Dorsolateral prefrontal cortex (tissue), 122 donors: ENCODE measurements at places on chromosomes 1 and 21.
A peak's percentile ranks its signal among the peaks of the same experiment; 100 is the strongest.

- DNase-seq = no peak
Measured at GRCh38 chr1:51651552-51651942, 34.7 kb downstream of the OSBPL9 start.

- DNase-seq = peak; percentile 82
Measured at GRCh38 chr1:20151906-20152598, 12.9 kb downstream of the PLA2G2F start.

GRCh38 chr1:167447521-167448136 is 70.7 kb downstream of the CD247 start:
- DNase-seq = no peak

GRCh38 chr1:84598418-84598817 is 24.2 kb upstream of the CTBS start:
- DNase-seq = no peak

DNA sequence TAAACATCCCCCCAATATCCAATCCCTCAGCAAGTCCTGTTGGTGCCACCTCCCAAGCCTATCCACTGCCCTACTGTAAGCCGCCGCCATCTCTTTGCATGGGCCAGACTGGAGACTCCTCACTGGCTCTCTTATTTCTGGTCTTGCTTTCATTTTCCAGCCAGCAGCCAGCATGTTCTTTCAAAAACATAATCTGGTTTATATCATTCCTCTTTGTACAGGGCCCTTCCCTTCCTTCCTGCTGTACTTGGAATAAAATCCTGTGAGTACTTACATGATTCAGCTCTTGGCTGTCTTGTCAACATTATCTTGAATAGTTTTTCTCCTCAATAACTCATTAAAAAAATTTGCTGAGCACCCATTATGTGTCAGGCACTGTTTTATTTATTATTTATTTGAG is 28.2 kb downstream of the TLR5 start:
- no peak for DNase-seq

DNA sequence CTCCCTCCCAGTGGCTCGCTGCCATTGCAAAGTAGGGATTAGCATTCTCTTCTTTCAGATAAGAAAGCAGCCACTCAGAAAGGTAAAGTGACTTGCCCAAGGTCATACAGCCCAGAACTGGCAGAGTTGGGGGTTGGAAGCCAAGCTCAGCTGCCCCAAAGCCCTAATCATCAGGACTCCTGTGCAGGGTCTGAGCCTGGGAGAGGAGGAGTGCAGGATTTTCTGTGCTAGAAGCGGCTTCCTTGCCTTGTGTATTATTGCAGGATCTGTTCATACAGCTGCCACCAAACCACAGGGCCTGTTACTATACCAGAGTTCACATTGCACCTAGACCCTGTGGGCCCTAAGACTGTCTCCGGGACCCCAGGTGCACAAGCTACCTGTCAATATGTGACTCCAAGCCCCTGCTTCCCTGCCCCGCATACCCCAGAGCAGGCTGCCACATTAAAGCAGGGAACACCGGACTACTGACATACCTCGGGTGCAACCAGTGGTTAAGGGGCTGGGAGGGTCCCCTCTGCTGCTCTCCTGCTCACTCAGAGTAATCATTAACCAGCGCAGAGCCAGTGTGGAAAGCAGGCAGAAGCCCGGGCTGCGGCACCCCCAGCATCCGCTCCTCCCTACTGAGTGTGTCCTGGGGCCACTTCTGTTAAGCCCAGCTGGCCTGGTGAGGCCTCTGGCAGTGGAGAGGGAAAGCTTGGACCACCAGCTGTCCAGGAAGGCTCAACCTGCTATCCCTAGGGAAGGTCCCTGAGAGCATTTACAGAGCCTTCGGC is 15.8 kb downstream of the HSPG2 start:
- DNase-seq = no peak

GRCh38 chr1:107740579-107740978 is 224.4 kb downstream of the VAV3 start:
- no peak for DNase-seq

- peak; percentile 45 for DNase-seq
Measured at GRCh38 chr1:40774266-40774998, 9.2 kb upstream of the KCNQ4 start.

GRCh38 chr1:116906812-116907211 is 2.9 kb upstream of the PTGFRN start:
- no peak for DNase-seq

- DNase-seq = no peak
Measured at GRCh38 chr1:201683397-201683796, 144.5 kb downstream of the NAV1 start.

- peak; percentile 80 for DNase-seq
Measured at GRCh38 chr1:32361674-32362473, 411 bp downstream of the FAM229A start.

DNA sequence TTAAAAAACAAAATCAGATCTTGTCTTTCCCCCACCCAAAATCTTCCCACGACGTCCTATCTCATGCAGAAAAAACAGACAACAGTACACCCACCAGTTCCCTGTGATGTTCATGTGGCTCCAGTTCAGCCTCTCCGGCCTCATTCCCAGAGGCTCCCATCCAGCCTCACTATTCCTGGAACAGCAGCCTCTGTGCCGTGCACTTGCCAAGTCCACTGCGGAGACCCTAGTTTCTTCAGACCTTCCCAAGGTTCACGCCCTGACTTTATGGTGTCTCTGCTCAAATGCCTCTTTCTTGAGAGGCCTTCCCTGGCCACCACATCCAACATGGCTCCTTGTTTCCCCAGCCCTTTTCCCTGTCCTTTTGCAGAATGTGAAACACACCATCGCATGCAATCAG is 106.3 kb upstream of the BACE2 start:
- no peak for DNase-seq

GRCh38 chr1:14440166-14440565 is 158.3 kb upstream of the KAZN start:
- DNase-seq = no peak

DNA sequence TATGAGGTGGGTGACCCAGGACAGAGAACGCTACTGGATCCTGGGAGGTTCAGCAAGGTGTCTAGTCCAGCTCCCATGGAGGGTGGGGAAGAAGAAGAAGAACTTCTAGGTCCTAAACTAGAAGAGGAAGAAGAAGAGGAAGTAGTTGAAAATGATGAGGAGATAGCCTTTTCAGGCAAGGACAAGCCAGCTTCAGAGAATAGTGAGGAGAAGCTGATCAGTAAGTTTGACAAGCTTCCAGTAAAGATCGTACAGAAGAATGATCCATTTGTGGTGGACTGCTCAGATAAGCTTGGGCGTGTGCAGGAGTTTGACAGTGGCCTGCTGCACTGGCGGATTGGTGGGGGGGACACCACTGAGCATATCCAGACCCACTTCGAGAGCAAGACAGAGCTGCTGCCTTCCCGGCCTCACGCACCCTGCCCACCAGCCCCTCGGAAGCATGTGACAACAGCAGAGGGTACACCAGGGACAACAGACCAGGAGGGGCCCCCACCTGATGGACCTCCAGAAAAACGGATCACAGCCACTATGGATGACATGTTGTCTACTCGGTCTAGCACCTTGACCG is 8.6 kb upstream of the PIGV start:
- DNase-seq = no peak

DNA sequence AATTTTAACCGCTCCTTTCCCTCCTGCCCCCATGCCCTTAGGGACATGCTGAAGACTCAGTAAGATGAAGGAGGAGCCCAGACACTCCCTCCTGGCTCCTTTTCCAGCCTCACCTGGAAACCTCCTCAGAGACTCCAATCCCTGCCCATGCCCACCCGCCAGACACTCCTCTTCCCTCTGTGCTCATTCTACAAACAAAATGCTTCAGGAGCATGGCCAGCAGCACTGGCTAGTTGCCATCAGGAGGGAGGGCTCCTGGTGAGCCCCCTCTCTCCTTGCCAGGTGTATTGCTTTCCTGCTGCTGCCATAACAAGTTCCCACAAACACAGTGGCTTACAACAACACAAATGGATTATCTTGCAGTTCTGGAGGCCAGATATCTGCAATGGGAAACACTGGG is 126.1 kb downstream of the PSMG1 start:
- no peak for DNase-seq

DNA sequence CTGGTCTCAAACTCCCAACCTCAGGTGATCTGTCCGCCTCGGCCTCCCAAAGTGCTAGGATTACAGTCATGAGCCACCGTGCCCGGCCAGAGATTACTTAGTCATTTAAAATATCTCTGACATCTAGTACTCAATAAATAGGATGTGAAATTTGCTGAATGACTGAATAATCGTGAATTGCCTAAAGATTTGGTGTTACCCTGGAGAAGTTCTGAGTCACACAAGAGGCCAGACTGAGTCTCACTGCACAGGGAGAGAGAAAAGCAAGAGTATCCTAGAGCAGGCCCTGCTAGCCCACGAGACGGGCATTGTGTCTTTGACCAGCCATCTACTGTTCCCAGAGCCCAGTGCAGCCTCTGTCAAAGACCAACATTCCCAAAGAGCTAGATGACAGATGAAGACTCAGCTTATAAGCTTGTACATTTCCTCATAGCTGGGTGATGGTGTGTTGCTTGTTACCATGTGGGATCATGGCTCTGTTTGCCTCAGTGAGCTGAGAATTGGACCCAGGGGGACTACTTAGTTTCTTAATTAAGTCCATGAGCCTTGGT is 5.6 kb upstream of the EIF4G3 start:
- DNase-seq = no peak

GRCh38 chr1:218869276-218869675 is 304.4 kb upstream of the LYPLAL1 start:
- DNase-seq = no peak

GRCh38 chr1:216627252-216627651 is 96.0 kb downstream of the ESRRG start:
- DNase-seq = no peak

DNA sequence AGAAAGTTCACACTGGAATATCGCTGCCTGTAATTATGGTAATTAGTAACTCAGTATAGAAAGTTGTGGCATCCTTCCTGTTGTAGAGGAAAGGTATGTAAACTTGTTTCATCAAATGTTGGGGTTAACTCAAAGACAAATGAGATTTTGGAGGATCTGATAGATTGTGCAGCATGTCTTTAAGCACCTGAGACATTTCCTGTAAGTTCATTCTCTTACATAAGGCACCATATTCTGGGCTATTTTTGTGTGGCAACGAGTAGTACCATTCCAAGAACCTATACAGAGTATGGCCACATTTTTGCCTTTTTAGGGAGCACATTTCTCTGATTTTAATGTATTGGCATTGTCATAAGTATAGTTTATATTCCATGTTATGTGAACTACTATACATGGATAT is 88.8 kb downstream of the CDC14A start:
- DNase-seq = no peak

- DNase-seq = no peak
Measured at GRCh38 chr1:176531921-176532897, 69.2 kb downstream of the PAPPA2 start.

GRCh38 chr1:76955652-76956051 is 88.4 kb downstream of the ST6GALNAC5 start:
- DNase-seq = no peak

- DNase-seq = no peak
Measured at GRCh38 chr21:41832596-41833496, 46.3 kb downstream of the PRDM15 start.

GRCh38 chr1:209823143-209824041 is 4.4 kb upstream of the UTP25 start:
- DNase-seq = no peak

GRCh38 chr1:22250724-22251123 is 107.8 kb upstream of the WNT4 start:
- DNase-seq = no peak
